ACHN (cell line): ENCODE measurements at places on chromosomes 3 and 15.

DNA sequence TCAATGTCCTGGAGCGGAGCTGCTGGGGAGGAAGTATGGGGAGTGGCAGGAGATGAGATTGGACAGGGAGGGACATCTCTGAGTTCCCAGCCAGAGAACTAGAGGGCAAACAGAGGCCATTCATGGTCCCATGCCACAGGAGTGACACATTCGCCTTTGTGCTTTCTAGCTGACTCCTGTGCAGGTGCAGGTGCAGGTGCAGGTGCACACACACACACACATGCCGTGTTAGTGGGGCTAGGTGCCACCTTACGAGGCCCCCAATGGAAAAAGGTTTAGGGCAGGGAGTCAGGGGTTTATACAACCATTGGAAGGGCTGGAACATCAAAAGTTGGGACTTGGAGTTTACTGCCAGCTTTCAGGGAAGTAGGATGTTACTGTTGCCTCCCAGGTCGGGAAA, 52.0 kb downstream of the TPRA1 start:
- no peak for DNase-seq

- no peak for DNase-seq
These were observed 11.8 kb upstream of the ZNF770 start for GRCh38 chr15:34999906-35000305.

- no peak for DNase-seq
These were observed 146.4 kb downstream of the EPHA6 start for GRCh38 chr3:96960661-96961330.

- DNase-seq: no peak
These were observed 32.7 kb downstream of the GLDN start for GRCh38 chr15:51374131-51374530.

DNA sequence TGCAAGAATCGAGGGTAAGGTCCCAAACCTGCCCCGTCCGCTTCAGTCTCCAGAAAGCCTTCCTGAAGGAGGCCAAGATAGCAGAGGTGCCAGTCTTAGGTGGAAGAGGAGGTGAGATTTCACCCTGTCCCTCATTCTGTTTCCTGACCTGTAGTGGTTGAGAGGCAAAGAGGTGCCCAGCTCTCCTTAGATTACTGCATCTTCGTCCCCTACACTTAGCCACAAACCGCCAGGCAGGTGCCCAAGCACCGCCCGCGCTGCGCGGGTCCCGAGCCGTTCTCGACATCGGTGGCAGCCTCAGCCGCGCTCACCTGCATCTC, 23.8 kb upstream of the POLG start:
- no peak for DNase-seq

- DNase-seq: no peak
These were observed 39.1 kb upstream of the CMTM7 start for GRCh38 chr3:32352563-32352962.

- no peak for DNase-seq
These were observed 29.5 kb upstream of the TMEM115 start for GRCh38 chr3:50388720-50389413.

GRCh38 chr3:71577011-71577410, 6.5 kb downstream of the FOXP1 start:
- no peak for DNase-seq

DNA sequence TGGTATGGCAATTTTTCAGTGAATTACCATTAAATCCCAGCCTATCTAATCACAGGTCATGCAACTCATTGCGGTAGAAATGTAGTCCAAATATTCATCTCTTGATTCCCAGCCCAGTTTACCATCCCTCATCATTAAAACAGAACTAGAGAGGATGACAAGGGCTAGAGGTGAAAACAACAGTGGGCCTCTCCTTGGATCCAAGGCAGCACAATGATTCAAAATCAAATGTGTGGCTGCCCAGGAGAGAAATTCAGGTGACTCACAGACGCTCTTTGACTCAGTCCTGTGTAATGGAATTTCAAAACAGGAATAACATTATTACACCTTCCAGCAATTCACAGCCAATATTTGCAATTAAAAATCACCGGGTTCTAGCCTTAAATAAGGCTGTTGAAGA, 246.5 kb downstream of the TBL1XR1 start:
- peak; percentile 47 for DNase-seq

GRCh38 chr15:65249641-65250040, 37.0 kb downstream of the PARP16 start:
- no peak for DNase-seq

DNA sequence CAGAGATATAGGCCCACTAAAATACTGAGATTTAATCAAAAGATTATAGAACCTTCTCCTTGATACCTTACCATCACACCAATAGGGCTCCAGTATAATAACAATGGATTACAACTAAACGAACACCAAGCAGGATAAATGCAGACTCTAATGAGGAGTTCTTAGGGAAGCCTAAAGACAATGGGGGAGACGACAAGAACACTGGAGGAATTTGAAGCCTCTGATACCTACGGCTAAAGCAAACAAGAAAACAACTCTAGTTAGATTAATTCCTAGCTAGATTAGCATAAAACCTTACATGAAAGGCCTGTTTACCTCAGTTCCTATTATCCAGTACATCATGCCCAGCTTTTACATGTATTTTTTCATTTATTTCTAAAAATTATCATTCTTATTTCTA, 35.1 kb downstream of the NGLY1 start:
- no peak for DNase-seq

DNA sequence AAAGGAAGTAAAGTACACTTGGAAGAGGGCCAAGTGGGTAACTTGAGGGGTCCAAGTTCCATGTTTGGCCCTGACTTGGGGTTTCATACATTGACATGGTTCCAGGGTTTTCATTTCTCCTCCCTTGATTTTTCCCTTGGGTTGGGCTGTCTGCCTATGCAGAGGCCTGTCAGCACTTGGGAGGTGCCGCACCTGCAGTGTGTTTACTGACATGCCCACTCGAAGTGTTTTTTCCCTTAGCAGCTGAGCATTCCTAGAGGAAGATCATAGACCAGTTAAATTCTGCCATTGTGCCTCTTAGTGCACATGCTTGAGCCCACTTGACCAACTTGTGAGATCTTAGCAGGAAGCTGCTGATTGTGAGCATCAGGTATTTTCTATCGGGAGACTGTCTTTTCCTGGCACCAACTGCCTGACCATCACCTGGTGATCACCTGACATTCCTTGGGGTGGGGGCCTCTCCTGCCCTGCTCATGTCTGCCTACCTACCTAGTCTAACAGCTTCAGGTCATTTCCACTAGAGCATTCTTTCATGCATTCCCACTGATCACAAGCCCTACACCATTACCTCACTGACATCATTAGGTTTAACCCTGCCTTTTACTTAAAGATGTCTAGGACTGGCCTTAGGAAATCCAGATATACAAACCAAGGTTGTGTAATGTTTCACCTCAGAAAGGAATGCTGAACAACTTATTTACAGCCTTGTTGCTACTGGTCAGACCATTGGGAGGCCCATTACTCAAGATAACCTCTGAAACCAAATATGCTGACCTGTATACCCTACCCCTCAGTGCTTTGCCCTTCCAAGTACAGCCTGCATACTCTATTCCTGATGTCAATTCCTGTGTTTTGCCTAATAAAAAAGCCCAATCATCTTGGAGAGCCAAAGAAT, 68.3 kb downstream of the CD47 start:
- DNase-seq: no peak

DNA sequence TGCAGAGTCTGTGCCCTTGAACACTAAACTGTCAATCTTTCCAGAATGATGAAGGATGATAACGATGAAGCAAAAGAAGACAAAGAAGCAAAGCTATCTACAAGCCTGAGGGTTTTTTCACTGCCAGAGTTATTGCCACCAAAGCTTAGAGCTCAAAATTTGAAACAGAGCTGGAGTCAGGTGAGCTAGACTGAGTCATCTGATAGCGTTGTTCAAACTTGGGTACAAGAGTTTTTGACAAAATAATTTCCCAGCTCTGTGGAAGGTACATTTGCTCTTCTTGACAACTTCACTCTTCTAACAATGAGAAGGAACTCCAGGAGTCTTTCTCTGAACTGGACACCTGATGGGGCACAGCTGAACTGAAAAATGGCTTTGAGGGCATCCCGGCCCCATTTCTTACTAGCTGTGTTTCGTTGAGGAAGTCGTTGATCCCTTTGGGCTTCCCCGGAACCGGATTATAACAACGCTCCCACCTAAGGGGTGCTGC, 715 bp downstream of the MCCC1 start:
- no peak for DNase-seq

- DNase-seq: peak; percentile 81
These were observed 1.2 kb upstream of the ITIH4 start for GRCh38 chr3:52831500-52832301.

- no peak for DNase-seq
These were observed 620 bp upstream of the UBR1 start for GRCh38 chr15:43106486-43106829.

DNA sequence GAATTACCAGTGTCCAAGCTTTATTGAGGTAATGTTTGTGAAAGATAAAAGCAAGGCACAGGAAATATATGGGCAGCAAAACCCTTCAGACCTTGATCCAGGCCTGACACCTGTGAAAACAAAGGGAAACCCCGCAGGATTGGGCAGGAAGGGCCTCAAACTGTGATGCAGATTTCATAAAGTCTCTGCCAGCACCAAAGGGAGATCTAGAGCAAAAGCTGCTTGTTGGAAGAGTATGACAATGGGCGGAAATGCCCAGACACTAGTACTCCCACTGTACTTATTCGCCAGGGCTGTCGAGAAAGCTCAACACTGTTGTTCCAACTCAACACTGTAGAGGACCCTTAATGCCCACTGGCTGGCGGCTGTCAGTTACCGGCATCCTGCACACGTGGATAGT, 207.9 kb downstream of the CD47 start:
- no peak for DNase-seq

GRCh38 chr3:81300324-81300927, 461.0 kb downstream of the GBE1 start:
- no peak for DNase-seq

DNA sequence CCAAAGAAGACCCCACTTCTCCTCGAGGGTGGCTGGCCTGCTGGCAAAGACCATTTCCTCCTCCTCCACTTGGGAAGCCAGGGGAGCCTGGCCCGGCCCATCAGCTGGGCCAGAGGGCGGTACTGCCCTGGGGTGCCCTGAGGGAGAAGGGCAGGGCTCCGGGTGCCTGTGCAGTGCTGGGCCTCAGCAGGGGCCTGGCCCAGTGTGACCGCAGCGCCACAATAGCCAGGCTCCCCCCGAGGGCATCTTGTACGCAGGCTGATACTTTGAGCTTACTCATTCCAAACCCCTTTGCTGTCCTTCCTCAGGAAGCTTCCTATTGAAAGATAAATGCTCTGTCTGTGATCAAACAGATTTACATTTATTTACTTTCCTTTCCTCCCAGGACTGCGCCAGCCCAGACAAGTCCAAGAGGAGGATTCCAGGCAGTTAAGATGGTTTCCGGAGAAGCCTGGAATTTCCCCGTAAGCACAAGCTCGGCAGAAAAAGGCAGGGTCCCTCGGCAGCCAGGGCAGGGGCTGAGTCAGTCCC, 240.1 kb downstream of the XXYLT1 start:
- DNase-seq: no peak

- DNase-seq: peak; percentile 33
These were observed 1.0 kb downstream of the MYO9A start for GRCh38 chr15:72116731-72117485.

DNA sequence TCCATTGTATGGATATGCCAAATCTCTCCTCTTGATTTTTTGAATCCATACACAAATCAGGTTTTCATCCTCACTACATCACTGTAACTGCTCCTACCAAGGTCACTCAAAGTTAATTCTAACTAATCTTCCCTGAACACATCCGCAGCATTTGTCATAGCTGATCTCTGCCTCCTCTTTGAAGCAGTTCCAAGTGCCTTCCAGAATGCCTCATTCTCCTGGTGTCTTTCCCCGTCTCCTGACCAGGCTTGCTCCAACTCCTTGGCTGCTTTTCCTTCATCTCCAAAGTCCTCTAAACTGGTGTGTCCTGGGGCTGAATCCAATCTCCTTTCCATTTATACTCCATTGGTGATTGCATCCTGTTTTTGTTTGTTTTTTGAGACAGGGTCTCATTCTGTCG, 26.8 kb downstream of the KLHDC8B start:
- DNase-seq: no peak

DNA sequence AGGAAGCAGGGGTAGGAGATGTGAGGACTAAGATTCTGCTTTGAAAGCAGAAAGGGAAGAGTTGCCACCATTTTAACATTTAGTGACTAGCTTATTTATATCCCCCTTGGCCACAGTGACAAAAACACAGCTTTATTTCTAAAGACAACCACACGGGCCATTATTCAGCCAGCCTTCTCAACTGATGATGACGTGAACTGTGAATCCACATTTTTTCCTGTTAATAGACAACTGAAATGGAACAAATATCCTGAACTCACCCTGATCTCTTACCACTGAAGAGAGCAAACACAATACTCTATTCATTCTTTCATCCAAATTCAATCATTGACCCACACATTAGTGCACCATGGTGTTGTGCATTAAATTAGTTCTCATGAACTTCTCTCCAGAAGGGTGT, 145.1 kb downstream of the TNIK start:
- DNase-seq: peak; percentile 84

DNA sequence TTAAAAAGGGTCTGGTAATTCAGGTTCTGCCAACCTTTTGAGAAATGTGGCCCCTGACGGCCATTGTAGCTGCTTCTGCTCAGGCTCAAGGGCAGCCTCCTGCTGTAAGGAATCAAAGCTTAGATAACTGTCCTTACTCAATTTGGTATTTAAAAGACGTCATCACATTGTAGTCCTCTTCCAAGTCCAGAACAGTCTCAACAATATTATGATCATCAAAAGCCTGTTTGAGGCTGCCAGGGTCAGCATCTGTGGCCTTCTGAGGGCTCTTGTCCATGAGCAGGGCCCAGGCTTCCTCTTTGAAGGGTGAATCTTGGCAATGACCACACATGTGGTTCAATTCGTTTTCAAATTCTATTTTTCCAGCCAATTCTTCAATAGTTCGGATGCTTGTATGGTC, 6.0 kb downstream of the C3orf62 start:
- no peak for DNase-seq

GRCh38 chr3:69094467-69095205, 9.9 kb downstream of the ARL6IP5 start:
- DNase-seq: no peak

GRCh38 chr15:41411031-41411430, 5.9 kb upstream of the RTF1 start:
- DNase-seq: no peak

DNA sequence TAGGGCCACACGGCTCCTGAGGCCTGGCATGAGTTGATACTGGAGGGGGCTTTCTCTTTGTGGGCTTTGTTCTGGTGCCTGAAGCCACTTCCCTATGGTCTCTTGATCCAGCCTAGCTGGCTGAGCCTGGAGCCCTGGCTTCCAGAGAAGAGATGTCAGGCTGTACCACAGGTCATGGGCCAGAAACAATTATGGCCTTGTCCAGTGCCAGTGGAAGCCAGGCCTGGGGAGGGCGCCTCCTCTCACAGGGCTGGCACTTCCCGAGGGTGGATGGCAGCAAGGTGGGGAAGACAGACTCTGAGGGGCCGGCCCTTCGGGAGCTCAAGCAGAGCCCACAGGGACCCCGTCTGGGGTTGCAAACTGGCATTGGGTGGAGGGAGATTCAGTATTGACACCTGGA, 34.9 kb upstream of the ACAD9 start:
- no peak for DNase-seq

DNA sequence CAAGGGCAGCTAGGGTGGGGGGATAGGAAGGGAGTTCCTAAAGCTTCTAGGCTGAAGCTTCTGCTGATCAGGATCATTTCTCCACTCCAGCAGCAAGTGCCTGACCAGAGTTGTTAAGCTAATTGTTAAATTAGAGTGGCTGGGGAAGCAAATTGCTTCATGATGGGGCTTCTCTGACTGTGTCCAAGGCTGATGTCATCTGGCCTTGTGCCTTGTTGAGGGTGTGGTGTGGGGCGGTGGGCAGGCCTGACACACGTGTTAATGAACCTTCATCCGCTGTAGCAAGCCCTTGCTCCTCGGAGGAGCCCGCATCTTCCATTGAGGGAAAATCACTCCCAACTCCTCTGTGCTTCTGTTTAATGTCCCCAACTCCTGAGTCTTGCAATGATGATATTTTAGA, 84.3 kb upstream of the ROPN1 start:
- DNase-seq: no peak
